Prostate gland (tissue), 2 donors: ENCODE measurements at places on chromosomes 16 and 17. TPM values are rescaled to one million over a fixed set of nuclear protein-coding genes. Genes with fewer than 3 reads are reported as not detected.

KCNH6 gene
- 22.4 TPM for total RNA-seq

DNA sequence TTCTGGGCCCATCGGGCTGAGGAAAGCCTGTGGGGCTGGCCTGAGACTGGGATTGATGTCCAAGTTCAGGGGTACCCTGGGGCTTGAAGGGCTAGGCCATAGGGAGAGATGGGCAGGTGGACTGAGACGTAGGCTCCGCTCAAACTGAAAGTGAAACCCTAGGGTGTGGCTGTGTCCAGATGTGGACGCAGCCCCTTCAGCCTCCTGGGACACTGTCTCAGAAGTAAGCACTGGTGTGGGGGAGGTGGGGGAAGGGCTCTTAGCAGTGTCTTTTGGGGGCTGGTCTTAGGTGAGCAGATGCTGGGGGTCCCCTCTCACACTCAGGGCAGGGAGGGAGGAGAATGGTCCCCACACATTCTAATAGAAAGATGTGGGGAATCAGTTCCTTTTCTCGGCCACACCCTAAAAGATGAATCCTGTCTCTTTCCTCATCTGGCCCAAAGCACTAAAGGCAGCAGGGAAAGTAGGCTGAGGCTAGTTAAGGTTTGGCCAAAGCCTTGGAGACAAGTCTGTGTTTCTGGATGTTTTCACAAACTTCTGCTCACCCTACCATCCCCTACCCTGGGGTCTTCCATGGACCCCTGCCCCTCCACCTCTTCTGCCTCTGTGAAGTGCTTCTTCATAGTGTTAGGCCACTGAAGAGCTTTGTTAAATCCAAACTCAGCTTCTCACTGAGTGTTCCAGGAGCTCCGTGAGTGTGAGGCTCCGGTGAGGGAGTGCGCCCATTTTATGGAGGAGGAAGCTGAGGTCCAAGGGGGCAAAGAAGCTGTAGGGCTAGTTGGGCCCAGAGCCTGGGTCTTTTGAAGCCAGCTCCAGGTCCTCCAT lies 5.6 kb downstream of the FMNL1 start:
- no peak overlapping the region for H3K4me3 ChIP-seq
- no peaks in the 10 kb centered on the region for H3K27me3 ChIP-seq
- no peaks in the 10 kb centered on the region for H3K4me1 ChIP-seq
- H3K36me3 ChIP-seq: no peaks in the 10 kb centered on the region
- no peak for DNase-seq

- DNase-seq: no peak
- no peaks in the 10 kb centered on the region for H3K4me1 ChIP-seq
- H3K36me3 ChIP-seq: no peaks in the 10 kb centered on the region
- H3K4me3 ChIP-seq: no peak overlapping the region
- no peak overlapping the region for H3K27ac ChIP-seq
Measured at GRCh38 chr17:49107211-49107557, 25.4 kb upstream of the B4GALNT2 start.

PTX4 gene
- 2.2 TPM for total RNA-seq

- no peak for DNase-seq
- no peaks in the 10 kb centered on the region for H3K36me3 ChIP-seq
- no peak overlapping the region for H3K27ac ChIP-seq
- no peaks in the 10 kb centered on the region for H3K4me1 ChIP-seq
- H3K27me3 ChIP-seq: no peaks in the 10 kb centered on the region
Measured at GRCh38 chr16:75273054-75273925, 21.9 kb upstream of the BCAR1 start.

GRCh38 chr17:77480509-77481215 lies 339.9 kb downstream of the SEC14L1 start:
- H3K27ac ChIP-seq: peak overlapping the region; percentile 64
- H3K4me3 ChIP-seq: no peak overlapping the region
- DNase-seq: no peak
- no peaks in the 10 kb centered on the region for H3K27me3 ChIP-seq
- H3K4me1 ChIP-seq: peaks cover 34% of the 10 kb centered on the region

EPX gene
- total RNA-seq: not detected

DNA sequence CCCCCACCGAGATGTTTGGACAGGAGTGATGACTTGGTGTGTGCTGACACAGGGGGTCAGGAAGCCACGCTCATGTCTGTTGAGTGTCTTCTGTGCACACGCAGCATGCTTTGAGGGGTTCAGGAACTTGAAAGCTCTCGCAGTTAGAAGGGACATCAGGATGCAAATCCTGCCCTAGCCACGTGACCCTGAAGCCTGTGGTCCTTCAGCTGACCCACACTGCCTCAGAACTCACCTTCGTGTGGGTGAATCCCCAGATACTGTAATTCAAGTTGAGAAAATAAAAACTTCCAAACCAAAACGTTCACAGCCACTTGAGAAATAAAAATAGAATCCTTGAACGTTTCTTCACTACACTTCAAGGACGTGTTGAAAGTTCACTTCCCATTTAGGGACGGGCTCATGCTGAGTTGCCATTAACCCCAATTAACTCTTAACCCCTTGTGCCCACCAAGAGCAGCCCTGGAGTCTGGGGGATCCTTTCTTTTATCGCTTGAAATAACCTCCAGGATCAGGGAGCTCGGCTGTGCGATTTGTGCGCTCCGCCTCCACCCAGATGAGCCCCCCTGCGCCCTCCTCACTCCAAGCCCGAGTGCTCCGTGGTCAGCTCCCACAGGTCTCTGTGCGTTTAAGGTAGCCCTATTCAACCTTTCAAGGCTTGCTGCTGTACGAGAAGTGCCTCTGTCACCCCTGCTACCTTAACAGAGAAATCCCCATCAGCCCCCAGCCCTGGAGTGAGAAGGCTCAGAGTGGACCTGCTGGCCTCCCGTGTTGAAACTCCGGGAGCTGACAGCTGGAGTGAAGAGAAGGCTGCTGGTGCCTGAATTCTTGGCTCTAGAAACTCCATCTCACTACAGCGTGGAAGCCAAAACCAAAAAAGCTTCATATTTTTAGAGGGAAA lies 36.2 kb upstream of the NAT9 start:
- no peaks in the 10 kb centered on the region for H3K4me1 ChIP-seq
- H3K27me3 ChIP-seq: no peaks in the 10 kb centered on the region
- no peak overlapping the region for H3K27ac ChIP-seq

DNA sequence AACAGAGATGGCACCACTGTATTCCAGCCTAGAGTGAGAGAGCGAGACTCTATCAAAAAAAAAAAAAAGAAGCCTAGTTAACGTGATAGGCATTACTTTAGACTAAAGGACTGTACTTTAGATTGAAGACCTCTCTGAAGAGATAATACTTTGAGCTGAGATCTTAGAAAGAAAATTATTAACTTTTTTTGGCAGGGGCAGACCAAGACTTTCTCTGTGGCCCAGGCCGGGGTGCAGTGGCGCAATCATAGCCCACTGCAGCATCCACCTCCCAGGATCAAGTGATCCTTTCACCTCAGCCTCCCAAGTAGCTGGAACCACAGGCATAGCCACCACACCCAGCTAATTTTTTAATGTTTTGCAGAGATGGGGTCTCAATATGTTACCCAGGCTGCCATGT lies 75.7 kb upstream of the TNRC6A start:
- H3K27ac ChIP-seq: no peak overlapping the region
- DNase-seq: no peak
- no peaks in the 10 kb centered on the region for H3K27me3 ChIP-seq
- no peaks in the 10 kb centered on the region for H3K4me1 ChIP-seq
- no peaks in the 10 kb centered on the region for H3K36me3 ChIP-seq
- no peak overlapping the region for H3K4me3 ChIP-seq

GRCh38 chr17:69593716-69594115 lies 179.2 kb downstream of the MAP2K6 start:
- DNase-seq: no peak
- no peak overlapping the region for H3K27ac ChIP-seq
- no peaks in the 10 kb centered on the region for H3K27me3 ChIP-seq

DNA sequence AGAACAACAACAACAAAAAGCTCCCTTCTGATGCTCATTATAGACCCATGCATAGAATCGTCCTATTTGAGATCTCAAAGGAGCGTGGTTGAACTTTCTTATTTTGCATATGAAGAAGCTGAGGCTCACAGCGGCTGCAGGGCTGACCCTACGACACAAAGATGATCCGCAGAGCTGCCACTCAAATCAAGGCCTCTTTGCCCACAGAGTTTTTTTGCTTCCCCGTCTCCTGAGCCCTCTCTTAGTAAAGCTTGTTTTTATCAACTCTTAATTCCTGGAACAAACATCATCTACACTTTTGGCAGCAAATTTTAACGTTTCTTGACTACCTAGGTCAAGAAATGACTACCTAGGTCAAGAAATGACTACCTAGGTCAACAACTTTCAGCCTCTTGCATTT lies 73.7 kb downstream of the C16orf95 start:
- H3K4me1 ChIP-seq: no peaks in the 10 kb centered on the region
- no peaks in the 10 kb centered on the region for H3K36me3 ChIP-seq
- DNase-seq: no peak
- H3K27me3 ChIP-seq: no peaks in the 10 kb centered on the region

- no peaks in the 10 kb centered on the region for H3K36me3 ChIP-seq
- H3K4me1 ChIP-seq: no peaks in the 10 kb centered on the region
- H3K27ac ChIP-seq: no peak overlapping the region
- DNase-seq: no peak
- no peak overlapping the region for H3K4me3 ChIP-seq
- no peaks in the 10 kb centered on the region for H3K27me3 ChIP-seq
Measured at GRCh38 chr17:34226011-34226743, 28.9 kb upstream of the CCL2 start.

GRCh38 chr16:22071331-22071910 lies 20.9 kb upstream of the VWA3A start:
- no peak for DNase-seq
- no peaks in the 10 kb centered on the region for H3K27me3 ChIP-seq
- no peak overlapping the region for H3K4me3 ChIP-seq
- peak overlapping the region; percentile 33 for H3K27ac ChIP-seq

DNA sequence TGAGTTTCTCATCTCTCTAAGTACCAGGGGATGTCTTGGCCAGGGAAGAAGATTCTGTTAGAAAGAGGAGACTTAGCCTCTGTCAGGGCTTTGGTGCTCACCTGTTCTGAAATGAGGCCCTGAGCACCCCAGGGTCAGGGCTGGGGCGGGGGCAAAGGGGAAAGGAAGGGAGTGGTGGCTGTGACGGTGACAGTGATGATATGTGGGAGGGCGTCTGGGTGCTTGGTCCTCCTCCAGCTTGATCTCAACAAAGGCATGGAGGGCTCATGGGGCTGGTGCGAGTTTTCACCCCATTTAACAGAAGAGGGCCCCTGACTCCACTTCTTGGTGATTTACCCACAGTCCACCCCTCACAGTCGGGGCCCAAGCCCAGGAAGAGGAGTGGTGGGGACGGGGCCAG lies 15.1 kb downstream of the SOX8 start:
- no peak for DNase-seq
- no peaks in the 10 kb centered on the region for H3K36me3 ChIP-seq
- no peaks in the 10 kb centered on the region for H3K4me1 ChIP-seq
- no peaks in the 10 kb centered on the region for H3K27me3 ChIP-seq
- no peak overlapping the region for H3K27ac ChIP-seq

TEKT5 gene
- 0.36 TPM for total RNA-seq
